LoVo (cell line): ENCODE measurements at places on chromosomes 11 and 22.
A peak's percentile ranks its signal among the peaks of the same experiment; 100 is the strongest.

- no peak for DNase-seq
These were observed 17.4 kb downstream of the ATP5MG start for GRCh38 chr11:118418766-118419165.

- no peak for DNase-seq
These were observed 324.3 kb upstream of the SYN3 start for GRCh38 chr22:33382436-33382835.

- DNase-seq = no peak
These were observed 10.1 kb upstream of the GRIK4 start for GRCh38 chr11:120501440-120501839.

DNA sequence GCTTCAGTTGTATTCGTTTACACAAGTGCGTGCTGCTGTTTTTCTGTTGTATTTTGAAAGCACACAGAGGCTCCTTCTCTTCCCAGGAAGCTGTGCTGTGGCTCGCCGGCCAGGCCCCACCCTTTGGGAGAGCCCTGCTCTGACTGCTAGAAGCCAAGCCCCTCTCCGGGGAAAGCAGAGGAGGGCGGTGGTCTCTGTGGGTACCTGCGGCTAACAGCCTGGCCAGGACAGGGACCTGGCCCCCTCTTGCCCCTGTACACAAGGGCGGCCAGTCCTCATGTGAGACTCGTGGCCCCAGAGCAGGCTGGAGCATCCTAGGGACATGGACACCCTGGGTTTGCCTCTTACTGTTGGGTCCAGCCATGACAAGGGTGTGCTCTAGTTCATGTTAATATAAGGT is 14.8 kb downstream of the MOB2 start:
- no peak for DNase-seq

- no peak for DNase-seq
These were observed 26.0 kb downstream of the TSPAN18 start for GRCh38 chr11:44752713-44753112.

- DNase-seq = no peak
These were observed 17.9 kb downstream of the RBM4B start for GRCh38 chr11:66659763-66660162.

DNA sequence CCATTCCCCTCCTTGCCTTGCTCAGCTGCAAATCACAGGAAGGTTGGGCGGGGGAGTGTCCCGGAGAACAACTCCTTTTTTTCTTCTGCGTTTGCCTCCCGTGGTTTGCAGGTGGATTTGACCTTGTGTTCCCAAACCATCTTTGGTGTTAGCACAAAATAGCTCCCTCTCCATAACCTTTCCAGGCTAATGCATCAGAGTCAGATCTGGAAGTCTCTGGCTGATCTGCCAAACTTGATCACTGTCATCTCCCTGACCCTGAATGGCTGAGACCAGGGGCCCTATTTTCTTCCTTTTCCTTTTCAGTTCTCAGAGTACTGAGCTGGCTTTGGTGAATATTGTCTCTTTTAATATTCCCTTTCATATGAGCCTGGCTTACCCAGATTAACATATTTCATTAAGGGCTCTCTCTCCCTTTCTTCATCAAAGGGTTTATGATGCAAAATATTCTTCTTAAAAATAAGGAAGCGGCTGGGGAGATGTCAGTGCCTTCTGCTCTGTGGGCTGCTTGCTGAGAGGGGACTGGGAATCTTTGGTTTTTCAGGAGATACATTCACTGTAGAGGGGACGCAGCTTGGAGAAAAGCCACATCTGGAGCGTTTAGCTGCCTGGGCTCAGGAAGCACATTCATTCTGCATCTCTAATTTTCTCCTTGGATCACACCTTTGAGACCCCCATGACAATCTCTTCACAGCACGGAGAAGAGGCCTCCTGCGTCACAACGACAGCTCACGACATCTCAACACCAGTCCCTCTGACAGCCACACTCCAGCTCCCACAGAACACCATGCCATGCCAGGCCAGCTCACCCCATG is 148.3 kb downstream of the CEP164 start:
- no peak for DNase-seq

DNA sequence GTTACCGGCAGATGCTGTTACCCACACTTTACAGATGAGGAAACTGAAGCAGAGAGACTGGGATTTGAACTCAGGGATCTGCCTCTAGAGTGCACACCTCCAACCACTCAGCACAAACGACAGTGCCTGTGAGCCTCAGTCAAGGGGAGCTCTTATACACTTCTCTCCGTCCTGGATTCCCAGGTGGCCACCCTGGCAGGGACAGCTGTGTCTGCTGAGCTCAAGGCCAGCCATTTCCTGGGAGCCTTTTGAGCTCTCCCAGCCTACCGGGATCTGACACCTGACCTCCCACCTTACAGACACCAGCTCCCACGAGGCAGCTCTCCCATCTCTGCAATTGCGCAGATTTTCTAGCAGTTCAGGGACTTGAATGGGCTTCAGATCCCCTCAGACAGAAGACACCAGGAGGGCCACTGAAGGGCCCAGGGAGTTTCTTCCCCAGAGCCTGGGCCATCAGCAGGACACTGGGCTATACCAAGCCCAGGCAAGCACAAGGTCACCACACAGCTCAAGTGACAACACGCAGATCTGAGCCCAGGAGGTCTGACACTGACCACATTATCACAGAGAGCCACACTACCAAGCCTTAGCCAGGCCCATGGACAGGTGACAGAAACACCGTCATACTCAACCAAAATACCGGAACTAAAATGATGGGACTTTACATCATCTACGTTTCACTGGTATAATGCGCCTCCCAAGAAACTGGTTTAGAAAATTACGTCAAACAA is 17.1 kb downstream of the PDGFB start:
- DNase-seq = no peak

DNA sequence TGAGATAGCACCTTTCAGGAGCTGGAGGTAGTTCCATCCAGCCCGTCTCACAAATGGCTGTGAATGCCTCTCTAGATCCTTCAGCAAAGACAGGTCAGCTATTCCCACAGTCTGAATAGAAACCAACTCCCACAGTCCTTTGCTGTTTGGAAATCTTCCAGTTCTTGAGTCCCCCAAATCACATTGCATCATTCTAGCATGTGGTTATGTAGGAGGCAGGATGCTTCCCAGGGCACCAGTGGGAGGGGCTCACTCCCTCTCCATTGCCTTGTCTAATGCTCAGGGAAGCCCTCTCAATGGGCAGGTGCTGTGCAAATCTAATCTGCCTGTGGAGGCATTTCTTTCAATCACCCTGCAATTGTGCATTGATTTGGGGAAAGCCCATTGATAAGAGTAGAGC is 14.6 kb downstream of the NAV2 start:
- DNase-seq = no peak

GRCh38 chr11:16818284-16818683 is 79.8 kb downstream of the C11orf58 start:
- DNase-seq = no peak

- DNase-seq = no peak
These were observed 12.0 kb upstream of the MUC6 start for GRCh38 chr11:1048375-1049070.

GRCh38 chr11:112770487-112770886 is 190.7 kb upstream of the NCAM1 start:
- no peak for DNase-seq

DNA sequence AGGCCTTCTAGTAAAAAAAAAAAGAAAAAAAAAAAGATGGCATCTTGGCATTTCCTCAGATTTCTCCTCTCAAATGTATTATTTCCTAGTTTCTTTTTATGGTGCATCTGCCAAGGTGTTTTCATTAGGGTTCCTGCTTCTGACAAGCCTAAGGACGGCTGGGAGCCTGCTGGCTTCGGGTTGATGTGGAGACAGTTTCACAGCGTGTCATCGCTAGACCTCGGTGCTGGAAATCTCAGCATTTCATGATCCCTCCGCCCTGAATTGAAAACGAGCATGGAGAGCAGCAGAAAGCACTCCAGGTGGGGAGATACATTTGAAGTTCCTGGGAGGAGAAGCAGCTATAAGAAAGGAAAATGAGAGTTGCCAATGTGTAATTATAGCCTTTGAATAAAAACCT is 283.9 kb upstream of the CNTN5 start:
- no peak for DNase-seq

- no peak for DNase-seq
These were observed 631.4 kb upstream of the B3GAT1 start for GRCh38 chr11:135043434-135043833.

DNA sequence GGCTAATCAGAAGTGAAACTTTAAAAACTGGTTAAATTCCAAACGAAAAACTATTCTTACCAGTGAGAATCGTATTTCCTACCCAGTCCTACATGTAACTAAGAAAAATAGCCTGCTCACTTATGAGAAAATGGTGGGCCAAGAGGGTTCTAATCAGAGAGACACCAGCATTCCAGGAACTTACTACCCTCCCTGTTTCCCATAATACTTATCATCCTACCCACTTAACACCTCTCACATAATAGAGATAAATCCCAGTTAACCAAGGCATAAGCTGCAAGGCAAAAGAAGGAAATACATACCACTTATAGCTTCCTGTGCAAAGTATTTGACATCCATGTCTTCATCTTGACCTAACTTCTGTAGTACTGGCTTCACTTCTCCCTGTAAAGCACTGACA is 24.4 kb downstream of the PPP2R1B start:
- no peak for DNase-seq

DNA sequence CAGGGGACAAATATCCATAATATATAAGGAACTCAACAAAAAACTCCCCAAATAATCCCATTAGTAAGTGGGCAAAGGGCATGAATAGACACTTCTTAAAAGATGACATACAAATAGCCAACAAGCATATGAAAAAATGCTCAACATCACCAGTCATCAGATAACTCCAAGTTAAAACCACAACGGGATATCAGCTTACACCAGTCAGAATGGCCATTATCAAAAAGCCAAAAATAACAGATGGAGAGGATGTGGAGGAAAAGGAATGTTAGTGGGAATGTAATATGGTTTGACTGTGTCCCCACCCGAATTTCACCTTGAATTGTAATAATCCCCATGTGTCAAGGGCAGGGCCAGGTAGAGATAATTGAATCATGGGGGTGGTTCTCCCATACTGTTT is 350.1 kb downstream of the GUCY1A2 start:
- DNase-seq = no peak

DNA sequence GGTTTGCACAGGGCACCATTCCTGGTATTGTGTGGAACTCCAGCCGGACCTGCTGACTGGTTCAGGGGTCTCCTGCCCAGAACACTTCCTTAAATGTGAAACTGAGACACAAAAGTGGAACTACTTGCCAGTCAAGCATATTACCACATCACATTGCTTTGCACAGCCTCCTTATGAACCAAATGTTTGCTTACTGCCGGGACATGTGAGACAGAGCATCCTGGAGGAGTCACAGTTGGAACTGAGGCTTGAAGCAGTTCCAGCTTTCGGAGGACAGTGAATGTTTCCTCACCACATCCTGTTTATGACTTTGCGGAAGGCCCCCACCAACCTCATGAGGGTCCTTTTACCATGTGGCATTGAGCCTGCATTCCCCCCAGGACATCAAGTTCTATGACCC is 105.8 kb upstream of the ARHGAP42 start:
- no peak for DNase-seq

DNA sequence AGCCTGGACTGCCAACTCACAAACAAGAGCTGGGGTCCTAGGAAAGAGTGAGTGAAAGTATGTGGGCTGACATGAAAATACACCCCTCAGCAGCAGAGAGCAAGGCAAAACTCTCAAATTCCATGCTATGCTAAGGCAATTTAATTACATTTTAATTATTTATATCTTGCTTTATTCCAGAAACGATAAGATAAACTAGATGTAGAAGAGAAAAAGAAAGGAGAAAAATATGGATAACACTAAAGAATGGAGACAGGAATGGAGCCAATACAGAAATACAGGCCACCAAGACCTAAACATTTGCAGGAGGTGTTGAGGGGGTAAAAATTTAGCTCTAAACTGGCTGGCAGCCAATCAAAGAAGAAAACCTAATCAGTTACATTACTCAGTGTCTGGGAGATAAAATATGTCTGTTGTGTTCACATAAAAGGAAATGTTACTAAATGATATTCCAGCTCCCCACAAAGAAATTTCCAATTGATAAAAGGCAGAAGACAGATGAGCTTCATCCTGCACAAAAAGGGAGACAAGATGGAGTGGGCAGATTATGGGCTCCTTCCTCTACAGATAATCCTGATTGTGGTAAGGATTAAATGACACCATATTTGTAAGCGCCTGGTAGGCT is 223.5 kb upstream of the BLID start:
- DNase-seq = no peak

DNA sequence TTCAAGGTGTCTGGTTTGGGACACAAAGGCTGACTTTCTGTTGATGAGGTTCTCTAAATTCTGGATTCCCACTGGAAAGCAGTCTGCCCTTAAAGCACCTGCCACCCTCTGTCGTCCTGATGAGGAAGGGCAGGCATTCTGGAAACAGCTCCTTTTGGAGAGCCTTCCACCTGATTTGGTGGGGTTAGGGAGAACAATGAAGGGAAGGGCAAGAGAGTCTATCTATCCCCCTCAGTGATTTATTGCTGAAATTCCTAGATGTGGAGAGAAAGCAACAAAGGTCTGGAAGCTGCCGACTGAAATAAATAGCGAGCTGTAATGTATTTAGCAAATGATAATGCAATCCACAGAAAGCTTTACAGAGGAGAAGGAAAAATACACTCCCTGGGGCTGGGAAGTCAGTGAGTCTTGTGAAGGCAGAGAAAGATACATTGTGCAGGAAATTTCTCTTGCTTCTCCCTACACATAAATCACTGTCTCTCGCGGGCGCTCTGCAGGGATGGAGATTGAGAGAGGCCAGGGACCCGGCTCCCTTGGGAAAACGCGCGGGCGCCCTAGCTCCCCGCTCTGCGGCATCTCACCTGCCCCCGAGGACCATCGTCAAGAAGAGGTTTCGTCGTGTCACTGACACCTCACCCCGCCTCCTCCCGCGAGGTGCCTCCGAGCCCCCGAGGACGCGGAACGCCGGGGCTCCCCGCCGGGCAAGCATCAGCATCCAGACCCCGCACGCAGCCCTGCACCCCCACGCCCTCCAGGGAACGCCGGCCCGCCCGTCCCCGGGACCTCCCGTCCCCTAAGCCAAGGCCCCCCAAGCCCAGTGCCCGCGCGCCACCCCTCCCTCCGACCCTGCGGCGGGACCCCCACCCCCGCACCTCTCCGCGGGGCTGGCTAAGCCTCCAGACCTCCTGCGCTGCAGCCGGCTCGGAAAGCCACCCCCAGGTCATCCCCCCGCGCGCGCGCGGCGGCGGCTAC is 673 bp downstream of the CDON start:
- peak; percentile 51 for DNase-seq

GRCh38 chr11:128066399-128066798 is 521.0 kb downstream of the ETS1 start:
- no peak for DNase-seq

DNA sequence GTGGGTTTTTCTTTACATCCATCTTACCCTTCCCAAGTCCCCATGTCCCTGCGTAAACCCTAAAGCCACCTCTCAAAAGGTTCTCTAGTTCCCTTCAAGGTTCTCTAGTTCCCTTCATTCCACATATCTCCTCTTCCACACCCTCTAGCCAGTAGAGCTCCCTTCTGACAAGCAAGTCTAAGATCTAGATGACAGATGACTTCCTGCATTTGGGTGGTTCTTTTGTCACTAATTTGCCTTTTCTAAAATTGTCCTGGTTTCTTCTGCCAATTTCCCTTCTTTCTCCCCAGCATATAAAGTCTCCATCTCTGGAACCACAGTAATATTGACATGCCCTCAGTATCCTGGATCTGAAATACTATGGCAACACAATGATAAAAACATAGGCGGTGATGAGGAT is 7.8 kb downstream of the CD3E start:
- DNase-seq = no peak
